ENCODE measurements at places on chromosomes 7 and 10.

DNA sequence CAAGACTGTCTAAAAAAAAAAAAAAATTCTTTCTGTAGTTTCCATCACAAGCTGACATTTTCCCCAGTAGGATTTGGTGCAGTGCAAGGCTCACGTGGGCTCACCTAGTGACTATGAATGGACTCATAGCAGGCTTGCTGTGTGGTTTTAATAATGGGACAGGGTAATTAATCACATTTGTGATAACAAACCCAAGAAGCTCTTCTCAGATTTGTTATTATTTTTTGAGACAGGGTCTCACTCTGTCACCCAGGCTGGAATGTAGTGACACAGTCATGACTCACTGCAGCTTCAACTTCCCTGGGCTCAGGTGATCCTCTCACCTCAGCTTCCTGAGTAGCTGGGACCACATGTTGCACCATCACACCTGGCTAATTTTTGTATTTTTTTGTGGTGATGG lies 40.0 kb downstream of the NACAD start:
- no peak for DNase-seq

GRCh38 chr10:21919117-21919516 lies 84.4 kb downstream of the DNAJC1 start:
- DNase-seq = no peak

GRCh38 chr10:13555884-13556510 lies 27.2 kb upstream of the BEND7 start:
- no peak for DNase-seq

DNA sequence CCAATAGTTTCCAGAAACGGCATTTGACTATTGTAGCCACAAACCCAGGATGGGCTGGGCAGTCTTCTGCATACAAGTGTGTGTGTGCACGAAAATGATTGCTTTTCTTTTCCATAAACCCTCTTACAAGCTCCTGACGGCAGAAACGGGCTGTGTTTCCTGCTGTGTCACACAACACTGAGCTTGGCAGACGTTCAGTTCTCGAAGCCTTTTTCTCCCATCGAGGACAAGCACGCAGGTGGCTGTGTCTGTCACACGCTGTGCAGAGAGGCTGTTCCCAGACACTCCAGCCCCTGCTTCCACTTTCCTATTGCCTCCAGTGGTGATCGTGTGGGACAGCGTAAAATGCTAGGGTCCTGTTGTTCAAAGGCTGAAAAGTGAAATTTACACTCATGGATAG lies 32.1 kb downstream of the RBAK start:
- no peak for DNase-seq

- DNase-seq = no peak
Observed at GRCh38 chr7:35908331-35909216, 107.7 kb downstream of the SEPTIN7 start.

DNA sequence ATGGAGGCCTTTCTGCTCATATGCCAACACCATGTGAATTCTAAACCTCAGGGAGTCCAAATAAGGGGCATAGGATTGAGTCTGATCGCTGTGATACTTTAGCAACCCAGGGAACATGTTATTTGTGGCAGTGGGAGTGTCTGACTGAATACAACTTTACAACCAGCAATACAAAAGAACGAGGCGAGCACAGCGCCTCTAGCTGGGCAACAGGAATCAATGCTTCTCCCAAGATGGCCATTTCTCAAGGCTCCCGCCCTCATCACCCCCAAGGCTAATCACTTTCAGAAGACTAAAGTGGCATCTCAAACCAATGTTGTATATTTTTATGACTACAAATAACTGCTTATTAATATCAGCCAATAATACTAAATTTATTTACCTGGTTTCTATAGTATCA lies 28.1 kb downstream of the YWHAG start:
- no peak for DNase-seq

- no peak for DNase-seq
Observed at GRCh38 chr7:74332373-74333176, 43.4 kb downstream of the CLIP2 start.

- no peak for DNase-seq
Observed at GRCh38 chr10:10878963-10879362, 138.7 kb upstream of the CELF2 start.

DNA sequence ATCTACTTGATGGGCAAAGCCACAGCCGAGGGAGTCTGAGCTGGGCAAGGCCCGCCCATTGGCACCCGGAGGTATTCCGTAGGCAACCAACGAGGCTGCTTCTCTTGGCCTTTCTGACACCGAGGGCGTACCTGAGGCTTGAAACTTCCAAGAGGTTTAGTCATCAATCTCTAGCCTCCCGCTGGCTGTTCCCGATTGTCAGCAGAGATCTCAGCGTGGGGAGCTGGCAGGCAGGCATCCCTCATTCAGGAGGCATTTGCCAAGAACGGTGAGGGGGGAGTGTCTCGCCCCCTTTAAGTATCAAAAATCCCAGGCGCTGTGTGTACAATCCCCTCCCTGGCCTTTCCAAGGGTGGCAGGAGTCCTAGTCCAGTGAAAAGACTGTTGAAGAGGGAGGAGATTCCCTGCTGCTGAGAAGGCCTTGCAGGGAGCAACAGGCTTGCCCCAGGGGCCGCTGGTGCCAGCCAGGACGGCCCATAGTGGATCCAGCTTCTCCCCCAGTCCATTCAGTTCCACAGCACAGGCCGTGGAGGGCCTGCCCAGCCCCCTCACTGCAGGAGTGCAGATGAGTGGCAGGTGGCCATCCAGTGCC lies 39.7 kb downstream of the OAT start:
- no peak for DNase-seq

- DNase-seq = no peak
Observed at GRCh38 chr10:88116971-88117626, 253.7 kb downstream of the PTEN start.

GRCh38 chr10:85510682-85511081 lies 855.9 kb downstream of the GRID1 start:
- no peak for DNase-seq

DNA sequence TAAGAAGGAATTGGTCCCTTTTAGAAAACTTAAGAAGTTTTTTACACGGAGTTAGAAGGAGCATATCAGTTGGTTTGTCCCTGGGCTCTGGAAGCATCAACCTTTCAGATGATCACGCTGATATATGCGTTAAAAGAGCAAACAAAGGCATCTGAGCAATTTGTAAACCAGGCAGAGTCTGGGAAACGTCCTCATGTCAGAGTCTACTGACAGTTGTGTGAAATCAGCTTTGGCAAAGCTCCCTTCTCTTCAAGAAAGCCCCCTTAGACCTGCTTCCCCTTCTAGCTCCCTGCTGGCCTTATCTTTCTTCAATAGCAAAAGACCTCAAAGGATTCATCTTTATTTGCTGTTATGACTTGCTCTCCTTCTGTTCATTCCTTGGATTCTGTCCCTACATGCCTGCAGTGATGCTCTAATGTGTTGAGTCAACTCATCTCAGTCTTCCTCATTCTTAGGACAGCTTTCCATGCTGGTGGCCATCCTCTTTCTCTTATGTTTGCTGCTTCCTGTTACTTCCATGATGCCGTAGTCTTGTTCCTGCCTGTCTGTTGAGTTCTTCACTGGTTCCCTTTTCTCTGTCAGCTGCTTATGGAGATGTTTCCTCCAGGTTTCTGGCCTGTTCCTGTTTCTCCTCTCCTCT lies 106.5 kb upstream of the BMPER start:
- no peak for DNase-seq

- DNase-seq = no peak
Observed at GRCh38 chr10:16381083-16381482, 55.7 kb upstream of the PTER start.

GRCh38 chr10:79264942-79265341 lies 82.3 kb upstream of the PPIF start:
- DNase-seq = no peak

DNA sequence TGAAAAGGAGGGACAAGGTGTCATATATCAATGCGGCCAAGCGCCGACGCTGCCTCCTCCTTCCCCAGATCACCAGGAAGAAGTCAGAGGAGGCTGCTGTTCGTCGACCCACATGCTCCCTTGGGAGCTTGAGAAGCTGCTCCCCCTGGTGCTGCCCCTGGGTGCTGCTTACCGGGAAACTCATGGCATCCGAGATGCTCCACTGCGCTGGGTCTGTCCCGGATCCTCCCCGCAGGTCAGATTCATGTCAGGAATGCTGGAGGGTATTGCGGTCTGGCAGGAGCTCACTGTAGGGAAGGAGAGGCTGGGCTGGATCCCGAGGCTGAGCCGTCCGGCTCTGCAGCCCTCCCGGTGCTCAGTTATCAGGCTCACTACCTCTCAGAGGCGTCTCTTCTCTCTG lies 123.7 kb upstream of the FAM20C start:
- DNase-seq = peak; percentile 7

- DNase-seq = no peak
Observed at GRCh38 chr10:32972929-32973328, 14.9 kb upstream of the ITGB1 start.

DNA sequence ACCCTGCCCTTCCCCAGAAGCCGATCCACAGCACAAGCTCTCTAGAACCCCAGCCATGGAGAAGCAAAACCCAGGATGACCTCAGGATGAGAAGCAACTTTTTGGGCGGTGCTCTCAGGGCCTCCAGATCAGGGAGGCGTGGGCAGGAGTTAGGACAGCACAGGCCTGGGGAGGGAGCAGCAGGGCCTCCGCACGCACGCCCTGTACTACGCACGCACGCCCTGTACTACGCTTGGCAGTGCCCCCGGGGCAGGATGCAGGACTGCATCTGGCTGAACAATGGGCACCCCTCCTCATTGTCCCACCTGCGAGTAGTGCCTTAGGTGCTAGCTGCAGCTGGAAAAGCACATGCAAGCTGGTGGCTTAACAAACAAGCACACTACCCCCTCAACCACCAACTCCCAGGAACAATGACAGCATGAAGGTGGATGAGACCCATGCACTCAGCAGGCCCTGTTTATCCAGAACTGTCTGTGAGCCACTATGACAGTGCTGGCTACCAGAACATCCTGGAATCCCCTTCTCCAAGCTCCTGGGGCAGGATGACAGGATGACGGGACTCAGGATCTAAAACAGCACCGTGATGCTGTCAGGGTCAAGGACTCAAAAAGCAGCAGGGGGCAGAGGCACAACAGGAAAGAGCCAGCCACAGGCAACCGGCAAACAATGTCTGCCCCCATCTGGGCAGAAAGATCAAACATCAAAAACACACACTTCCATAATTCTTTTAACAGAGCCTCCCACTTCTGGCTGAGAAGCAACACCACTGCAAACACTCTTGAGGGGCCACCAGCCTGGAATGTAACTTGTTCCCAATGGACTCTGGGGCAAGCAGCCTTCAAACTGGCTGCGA lies 11.8 kb downstream of the PODXL start:
- DNase-seq = no peak

DNA sequence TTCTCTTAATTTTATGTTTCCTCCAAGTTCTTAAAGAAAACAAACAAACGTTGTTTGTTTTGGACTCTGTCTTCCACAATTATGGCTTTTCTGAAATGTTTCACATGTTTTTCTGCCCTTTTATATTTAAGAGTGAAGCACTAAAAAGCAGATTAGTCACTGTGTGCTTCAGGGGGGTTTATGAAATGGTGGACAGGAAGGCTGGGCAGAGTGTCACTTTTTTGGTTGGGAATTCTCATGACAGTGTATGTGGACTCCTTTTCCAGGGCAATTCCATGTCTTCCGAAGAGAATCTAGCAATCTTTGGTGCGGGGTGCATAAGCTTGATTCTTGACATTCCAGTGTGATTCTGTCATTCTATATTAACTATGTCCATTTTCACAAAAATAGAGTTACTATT lies 669.4 kb downstream of the PARD3 start:
- DNase-seq = no peak

GRCh38 chr7:112383671-112384417 lies 66.4 kb upstream of the IFRD1 start:
- DNase-seq = no peak

DNA sequence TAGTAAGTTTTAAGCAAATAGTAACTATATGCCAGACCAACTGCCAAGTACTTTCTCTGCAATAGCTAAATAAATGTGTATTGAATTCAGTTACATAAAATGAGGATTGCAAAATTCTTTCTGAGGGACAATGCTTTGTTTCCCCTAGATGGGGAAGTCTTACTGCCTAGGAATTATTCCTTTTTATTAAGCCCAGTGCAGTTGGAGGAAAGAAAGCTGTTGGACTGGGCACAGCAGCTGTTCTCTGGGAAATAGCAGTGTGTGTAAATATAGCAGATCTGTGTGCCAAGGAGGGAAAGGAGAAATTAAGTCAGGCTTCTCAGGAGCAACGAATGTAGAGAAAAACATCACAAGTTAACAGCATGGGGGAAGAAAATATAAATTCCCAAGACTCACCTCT lies 77.1 kb downstream of the SEC23IP start:
- no peak for DNase-seq

DNA sequence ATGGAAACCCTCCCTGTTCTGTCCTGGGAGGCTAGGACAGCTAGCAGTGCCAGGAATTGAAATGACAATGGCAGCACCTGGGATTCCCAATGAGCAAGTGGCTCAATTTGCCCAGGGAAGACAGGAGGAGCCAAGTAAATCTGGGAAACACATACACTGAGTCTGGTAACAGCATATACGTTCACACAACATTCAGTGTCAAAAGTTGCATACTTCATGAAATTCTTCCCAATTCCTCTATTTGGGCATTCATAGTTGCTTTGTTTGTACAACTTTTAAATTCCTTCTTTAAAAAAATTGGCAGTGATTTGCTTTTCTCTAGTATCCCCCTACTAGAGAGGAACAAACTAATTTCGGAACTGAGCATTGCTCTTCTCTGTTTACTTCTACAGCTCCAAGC lies 2.9 kb upstream of the FRMD4A start:
- no peak for DNase-seq

DNA sequence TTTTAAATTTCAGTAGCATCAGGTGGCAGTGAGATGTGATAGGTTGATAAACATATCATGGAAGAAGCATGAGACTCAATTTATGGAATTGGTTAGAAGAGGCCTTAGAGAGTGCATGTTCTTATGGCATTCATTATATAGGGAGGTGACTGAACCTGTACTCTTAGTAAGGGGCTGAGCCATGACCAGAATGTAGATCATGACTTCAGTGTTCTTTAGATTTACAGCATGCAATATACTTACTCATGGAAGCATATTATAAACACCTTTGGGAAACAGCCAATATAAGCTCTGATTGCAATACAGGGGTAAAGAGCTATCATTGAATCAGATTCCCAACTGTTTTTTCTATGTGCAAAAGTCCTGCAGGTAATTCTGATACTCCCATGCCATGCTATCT lies 50.2 kb downstream of the NT5C3A start:
- no peak for DNase-seq

GRCh38 chr10:30041196-30042105 lies 17.9 kb downstream of the JCAD start:
- DNase-seq = no peak

GRCh38 chr10:115059301-115059898 lies 33.8 kb upstream of the ATRNL1 start:
- DNase-seq = no peak

DNA sequence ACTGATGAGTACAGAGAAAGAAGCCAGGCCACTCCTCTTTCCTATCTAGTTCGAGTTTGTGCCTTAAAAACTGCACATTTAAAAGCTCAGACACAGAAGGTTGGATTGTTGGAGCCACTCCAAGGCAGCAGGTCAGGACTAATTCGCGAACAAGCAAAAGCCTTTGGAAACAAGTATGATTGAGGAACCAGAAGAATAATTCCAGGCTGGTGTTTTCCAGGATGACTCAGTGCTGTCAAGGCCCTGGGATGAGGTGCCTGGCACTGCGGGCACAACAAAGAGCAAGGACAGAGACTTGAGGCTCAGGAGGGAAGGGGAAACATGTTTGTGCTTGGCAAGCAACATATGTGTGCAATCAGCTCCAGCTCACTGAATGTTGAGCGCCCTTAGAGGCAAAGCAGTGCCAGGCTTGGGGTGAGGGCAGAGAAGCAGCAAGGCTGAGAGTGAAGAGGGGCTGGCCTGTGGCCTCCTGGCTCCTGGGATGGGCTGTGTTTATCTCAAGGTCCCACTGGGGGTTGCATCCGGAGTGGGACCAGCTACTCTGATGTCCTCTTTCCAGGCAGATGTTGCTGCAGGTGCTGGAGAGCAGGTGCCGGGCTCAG lies 44.1 kb downstream of the VSTM4 start:
- DNase-seq = no peak
